ENCODE measurements at places on chromosomes 7 and 10.

- no peak for DNase-seq
These were observed 82.8 kb downstream of the ALOX5 start for GRCh38 chr10:45456822-45457221.

- DNase-seq, result no peak
These were observed 75.1 kb upstream of the LEP start for GRCh38 chr7:128165927-128166420.

GRCh38 chr10:9877978-9878377 lies 1139.7 kb upstream of the CELF2 start:
- no peak for DNase-seq

DNA sequence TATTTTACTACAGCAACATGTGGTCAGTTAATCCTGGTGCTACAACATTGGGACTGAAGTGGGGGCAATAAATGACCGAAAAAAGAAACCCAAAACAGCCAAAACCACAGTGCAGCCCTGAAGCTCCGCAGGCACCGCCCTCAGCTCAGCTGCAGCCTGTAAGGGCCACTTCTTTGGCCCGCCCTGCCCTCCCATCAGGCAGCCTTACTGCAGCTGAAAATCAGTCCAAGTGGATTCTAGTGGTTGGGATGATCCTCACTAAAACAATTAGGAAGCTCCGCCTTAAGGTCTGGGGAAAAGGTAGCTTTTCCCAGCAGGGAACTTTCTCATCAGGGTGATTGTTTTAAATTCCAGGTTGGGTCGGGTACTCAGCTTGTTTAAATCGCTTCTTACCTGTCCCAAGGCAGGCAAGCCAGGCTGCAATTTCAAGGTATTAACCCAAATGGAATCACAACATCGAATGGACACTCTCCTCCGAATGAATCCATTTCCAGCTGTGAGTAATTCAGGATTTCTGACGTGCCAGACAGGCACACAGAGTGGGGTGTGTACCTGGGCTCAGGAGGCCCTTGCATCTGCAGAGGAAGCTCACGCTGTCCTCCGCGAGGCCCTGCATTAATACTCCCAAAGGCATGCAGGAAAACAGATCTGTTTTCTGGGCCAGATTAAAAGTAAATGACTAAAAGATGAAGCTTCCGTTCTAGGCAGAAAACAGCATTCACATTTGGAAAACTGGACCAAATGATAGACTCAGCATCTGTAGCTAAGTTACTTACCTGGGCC lies 104.3 kb downstream of the CREB5 start:
- DNase-seq, result no peak

GRCh38 chr10:48659790-48660189 lies 24.9 kb upstream of the WDFY4 start:
- DNase-seq, result no peak

DNA sequence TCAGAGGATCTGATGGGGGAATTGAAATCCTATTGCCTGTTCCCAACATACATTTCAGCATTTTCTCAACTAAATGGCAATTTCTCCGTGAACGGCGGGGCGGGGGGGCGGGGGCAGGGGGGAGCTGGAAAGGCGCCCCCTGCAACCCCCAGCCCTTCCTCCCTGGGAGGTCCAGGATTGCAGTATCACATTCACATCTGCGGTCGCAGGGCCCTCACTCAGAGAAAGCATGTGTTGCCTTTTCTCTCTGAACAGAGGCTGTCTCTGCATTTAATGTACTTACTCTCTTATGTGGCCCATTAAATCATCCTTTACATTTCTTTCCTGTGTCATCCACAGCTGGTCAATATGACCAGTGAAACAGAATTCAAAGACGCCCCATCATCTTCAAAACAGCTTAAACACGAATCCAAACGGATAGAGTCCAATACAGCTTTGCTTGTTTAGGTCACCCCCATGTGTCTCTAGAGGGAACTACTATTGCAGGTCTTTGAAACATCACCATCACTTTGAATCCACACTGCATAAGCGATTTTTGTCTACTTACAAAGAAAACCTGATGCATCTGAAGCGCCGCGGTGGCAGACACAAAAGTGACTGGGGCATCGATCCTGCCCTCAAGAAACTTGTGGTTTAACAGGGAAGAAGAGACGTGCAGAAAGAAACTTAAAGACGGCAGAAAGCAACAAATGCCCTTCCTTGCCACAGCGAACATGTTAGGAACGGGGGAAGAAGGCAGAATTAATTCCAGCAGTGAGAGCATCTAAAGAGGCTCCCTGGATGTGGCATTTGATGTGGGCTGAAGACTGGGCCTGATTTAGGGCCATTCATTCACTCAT lies 17.0 kb upstream of the ECHDC3 start:
- DNase-seq, result peak; percentile 40

DNA sequence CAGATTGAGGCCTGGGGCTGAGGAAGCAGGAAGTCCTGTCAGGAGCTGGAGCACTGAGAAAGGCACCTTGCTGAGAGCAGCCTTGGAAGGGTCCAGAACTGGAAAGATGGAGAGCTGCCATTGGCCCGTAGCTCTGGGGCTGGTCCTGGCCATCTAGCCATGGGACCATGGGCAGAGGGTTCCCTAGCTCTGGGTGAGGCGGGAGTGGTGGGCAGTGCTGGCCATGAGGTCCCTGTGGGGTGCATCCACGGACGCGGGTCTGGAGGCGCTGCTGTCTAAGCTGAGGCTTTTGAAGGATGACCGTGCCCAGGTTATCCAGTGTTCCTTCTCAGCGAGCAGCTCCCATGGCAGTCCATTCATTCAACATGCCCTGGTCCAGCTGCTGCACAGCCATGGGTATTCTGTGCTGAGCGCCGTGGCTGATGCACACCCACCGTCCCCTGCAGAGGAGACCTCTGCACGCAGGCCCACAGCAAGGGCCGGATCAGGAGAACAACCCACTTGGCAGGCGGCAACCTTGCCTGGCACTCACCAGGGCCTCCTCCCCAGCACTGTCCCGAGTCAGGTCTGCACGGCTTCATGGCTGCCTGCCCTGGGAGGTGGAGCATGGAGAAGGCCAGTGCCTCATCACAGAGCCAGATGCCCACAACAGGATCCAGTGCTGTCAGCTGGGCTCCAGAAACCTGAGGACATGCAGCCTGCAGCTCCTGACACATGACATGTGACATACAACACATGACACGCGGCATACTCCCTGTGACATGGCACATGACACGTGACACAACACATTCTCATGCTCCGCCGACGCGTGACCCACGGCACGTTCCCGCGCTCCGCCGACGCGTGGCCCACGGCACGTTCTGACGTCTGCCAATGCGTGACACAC lies 121.9 kb downstream of the INPP5A start:
- DNase-seq, result no peak

DNA sequence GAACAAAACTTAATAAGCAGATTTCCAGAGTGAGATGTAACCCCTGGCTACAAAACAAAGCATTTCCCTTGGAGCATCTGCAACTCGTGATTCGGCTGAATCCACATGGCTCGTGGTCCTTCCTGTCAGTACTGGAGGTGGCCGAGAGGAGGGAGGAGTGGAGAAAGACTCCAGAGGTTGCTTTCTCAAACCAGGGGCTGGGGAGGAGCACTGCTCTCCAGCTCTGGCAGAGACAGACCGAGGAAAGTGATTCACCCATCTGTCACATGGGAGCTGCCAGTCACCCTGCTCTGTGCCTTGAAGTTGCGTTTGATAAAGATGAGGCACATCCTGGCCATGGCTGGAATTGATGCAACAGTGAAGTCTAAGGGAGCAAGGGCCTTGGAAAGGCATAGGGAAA lies 72.7 kb downstream of the COL13A1 start:
- no peak for DNase-seq

DNA sequence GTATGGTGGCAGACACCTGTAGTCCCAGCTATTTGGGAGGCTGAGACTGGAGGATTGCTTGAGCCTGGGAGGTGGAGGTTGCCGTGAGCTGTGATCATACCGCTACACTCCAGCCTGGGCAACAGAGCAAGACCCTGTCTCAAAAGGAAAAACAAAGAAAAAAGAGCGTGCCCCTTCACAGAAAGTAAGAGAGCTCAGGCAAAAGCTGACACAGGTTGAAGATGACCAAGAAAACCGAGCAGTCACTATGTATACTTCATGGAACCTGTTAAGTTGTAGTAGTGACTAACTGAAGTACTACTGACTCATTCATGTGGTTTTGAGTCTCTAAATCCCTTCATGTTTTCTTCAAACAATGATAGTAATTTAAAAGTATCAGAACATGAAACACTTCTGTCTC lies 1.2 kb upstream of the PRRT4 start:
- no peak for DNase-seq

- no peak for DNase-seq
These were observed 252.7 kb downstream of the KIF20B start for GRCh38 chr10:89954061-89954460.

DNA sequence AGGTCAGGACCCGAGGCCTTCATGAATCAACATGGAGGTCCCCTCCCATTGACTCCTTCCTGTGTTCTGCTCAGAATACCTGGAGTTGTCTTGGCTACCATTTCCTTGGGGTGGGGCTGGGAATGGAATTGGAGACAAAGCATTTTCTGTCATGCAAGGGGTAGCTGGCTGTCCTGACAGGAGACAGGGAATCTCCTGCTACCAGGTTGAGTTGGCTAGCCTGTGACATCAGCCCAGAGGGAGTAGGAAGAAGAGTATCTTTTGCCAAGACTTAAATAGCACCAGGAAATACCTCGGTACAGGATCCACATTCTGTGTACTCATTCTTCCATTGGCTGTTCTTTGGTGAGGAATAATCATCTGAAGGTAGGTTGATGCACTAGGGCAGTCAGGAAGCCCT lies 4.9 kb downstream of the ZDHHC16 start:
- DNase-seq, result no peak

GRCh38 chr10:100327718-100328009 lies 2.4 kb downstream of the PKD2L1 start:
- no peak for DNase-seq

DNA sequence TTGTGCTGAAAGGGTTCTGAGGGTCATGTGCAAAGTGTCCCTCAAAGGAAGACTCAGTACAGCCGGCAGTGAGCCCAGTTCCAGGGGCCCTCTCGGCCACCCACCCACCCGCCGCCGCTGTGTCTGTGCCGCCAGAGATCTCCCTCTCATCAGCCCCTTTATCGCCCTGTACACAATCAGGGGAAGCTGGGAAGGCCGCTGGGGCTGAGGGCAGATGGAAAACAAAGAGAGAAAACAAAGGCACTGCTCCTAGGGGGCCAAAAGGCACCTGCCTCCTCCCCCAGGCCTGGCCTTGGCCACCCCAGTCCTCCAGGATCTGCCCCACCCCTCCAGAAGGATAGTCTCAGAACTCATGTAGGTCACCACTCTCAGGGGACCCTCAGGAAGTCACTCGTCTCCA lies 67.0 kb downstream of the ZMIZ1 start:
- no peak for DNase-seq

DNA sequence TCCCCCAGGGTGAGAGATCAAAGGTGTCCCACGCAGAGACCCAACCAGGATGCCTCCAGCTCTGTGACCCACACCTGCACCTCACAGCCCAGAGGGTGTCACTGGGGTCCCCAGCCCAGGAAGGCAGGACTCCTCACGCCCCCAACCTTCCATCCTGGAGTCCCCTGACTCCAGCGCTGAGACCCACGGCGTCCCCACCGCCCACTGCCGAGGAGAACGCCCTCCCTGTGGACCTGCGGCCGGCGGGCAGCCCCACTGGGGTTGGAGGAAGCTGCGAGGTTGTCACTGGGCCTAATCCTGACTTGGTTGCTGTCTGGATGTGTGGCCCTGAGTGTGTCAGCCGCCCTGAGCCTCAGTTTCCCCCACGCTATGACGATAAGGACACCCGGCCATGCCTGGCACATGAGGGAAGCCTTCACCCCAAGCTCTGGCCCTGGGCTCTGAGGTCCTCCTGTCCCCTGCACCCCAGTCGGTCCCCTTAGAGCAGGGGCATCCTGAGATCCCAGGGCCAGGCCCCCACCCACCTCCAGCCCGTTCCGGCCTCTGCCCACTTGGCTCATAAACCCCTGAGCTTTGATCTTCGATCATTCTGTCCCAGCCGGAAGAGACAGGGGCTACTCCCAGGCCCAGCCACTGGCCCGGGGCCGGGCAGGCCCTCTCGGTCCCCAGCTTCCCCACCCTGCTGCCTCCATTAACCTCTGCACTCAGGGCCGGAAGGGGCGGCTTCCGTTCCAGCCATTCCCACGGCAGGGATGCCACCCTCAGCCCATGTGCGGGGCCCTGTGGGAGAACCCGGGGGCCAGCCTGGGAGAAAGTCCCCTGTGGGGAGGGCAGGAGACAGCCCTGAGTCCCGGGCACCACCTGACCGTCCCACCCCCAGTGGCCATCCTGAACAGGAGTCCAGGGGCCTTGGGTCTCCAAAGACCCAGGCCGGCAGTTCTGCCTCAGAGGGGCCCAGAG lies 113.2 kb downstream of the MICALL2 start:
- DNase-seq, result no peak

- no peak for DNase-seq
These were observed 11.9 kb downstream of the ZNF777 start for GRCh38 chr7:149448961-149449360.

DNA sequence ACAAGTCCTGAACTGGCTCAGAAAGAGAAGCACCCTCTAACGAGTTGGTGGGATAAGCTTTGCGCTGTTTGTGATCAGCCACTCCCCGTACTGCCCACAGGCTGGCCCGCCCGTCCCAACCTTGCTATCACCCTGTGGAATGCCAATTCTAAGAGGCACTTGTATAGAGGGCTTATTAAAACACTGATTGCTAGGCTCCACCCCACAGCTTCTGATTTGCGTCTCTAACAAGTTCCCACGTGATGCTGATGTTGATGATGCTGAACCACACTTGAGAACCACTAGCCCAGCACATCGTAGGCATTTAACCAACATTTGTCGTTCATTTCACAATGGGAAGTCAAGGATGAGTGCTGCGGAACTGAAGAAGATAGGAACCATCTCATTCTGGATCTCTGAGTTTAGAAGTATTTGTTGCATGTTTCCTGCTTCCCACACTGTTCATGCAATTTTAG lies 12.7 kb upstream of the GSAP start:
- no peak for DNase-seq

GRCh38 chr7:44881610-44882009 lies 3.7 kb downstream of the PURB start:
- DNase-seq, result no peak

- no peak for DNase-seq
These were observed 96.9 kb upstream of the RHEB start for GRCh38 chr7:151616443-151617213.

GRCh38 chr7:90804370-90804769 lies 208.2 kb downstream of the CDK14 start:
- DNase-seq, result no peak

GRCh38 chr7:74217455-74218342 lies 7.9 kb downstream of the LAT2 start:
- no peak for DNase-seq

DNA sequence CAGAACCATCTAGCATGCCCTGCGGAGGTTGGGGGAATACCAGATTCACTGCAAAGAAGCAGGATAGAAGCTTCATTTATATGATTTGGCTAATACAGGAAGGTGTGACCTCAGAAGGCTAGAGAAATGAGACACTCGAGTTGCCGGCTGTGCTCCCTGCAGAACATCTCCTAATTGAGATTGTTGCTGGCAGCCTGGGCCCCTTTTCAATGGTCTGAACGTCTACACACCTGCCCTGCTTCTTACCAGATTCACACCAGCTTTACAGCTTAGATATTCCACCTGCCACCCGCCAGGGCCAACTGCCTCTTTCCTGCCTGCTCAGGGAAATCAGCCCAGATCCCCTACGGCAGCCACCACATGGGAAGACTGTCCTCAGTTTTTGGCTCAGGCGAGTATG lies 475.3 kb upstream of the AUTS2 start:
- no peak for DNase-seq

- no peak for DNase-seq
These were observed 93.1 kb downstream of the MAPK8 start for GRCh38 chr10:48399551-48399950.

GRCh38 chr7:76411626-76412025 lies 2.1 kb upstream of the SSC4D start:
- DNase-seq, result no peak

- DNase-seq, result peak; percentile 25
These were observed 989 bp downstream of the SRPK2 start for GRCh38 chr7:105387508-105388355.
